Activated CD8-positive, alpha-beta memory T cell treated with anti-CD3 and anti-CD28 coated beads, Interleukin-2, amount 50 U/mL, for 4 hours (primary cell): ENCODE measurements at places on chromosomes 2 and 18.

GRCh38 chr2:201929281-201930026 is 104.2 kb upstream of the FZD7 start:
- no peak for DNase-seq

- DNase-seq: no peak
Observed at GRCh38 chr2:9441556-9441955, 18.1 kb downstream of the CPSF3 start.

DNA sequence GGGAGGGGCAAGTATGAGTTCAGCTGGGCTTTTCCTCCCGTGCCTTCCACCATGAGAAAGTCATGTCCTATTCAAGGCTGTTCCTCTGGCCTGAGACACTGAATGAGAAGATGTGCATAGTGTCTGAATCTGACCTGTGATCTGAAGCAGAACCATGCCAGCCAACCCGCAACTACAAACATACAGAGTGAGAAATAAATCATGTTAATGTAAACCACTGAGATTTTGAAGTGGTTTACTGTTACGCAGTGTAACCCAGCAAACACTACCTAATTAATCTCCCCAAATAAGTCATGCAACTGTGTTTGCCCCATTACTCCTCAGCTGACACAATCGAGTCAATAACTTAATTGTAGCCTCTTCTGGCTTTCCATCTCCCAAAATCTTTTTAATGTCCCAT is 49.2 kb downstream of the METTL4 start:
- DNase-seq: no peak

GRCh38 chr2:160816916-160817499 is 323.4 kb upstream of the RBMS1 start:
- no peak for DNase-seq

GRCh38 chr2:191049728-191050639 is 36.0 kb upstream of the STAT1 start:
- DNase-seq: no peak

DNA sequence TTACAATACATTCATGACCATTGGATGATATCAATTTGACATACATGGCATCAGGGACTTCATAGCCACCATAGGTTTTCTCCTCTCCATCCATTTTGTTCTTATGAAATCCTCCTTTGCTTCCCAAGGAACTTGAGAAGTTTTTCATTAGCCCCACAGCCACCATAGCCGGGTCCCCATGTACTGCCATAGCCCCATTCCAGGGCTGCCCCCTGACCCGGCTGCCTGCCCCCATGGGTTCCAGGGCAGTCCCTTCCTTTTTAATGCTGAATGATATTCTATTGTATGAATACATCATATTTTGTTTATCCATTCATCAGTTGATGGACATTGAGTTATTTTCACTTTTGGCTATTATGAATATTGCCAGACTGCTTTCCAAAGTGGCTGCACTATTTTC is 20.4 kb downstream of the ATP6V1B1 start:
- no peak for DNase-seq

DNA sequence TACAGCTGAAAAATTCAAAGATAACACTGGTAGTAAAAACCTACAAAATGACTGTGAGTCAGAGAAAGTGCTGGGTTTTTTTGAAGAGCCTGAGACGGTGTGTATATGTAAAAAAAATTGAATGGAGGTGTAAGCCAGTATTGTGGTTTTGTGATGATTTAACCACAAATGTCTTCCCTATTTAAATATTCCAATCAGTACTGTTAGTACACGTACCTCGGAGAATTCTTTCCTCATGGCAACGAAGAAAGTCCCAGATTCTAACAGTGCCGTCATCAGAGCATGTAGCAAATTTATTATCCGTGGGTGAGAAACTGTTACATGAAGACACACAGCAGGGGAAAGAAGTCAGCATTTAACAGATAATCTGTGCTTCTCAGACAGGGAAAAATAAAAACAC is 48.1 kb downstream of the WDR33 start:
- no peak for DNase-seq

DNA sequence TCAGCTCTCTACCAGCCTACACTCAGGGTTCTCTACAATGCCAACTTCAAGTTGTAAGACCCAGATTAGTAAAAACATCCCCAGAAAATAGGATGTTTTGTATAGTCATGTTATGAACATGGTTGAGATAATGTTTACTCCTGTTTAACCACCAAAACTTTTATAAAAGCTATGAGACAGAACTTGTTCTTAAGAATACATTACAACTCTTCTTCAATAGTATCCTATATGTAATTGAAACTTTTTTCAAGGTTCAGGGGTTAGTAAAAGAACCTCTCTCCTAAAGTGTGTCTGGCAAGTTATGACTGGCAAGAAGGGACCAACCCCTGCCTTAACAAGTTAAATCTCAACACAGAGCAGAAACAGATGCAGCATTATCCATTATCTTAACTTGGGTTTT is 118.8 kb upstream of the STK17B start:
- no peak for DNase-seq

DNA sequence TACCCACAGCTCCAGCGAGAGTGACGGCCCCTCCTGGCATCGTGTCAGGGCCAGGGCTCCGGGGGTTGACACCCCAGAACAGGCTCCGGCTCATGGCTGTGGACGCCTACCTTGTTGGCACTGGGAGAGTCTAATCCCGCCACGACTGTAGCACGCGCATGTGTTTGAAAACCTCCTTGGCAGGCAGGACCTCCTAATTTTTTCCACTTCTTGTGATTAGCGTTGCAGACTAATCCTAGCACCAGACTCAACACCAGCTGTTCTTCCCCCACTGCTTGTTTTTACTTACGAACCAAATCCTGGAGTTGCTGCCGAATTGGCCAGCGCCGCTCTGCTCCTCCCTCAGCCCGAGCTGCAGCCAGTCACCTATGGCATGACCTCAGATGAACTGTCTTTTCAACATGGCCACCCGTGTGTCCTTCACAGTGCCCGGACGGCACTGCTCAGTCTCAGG is 110.7 kb downstream of the KLHL29 start:
- DNase-seq: no peak

GRCh38 chr2:37669446-37669845 is 2.0 kb downstream of the CDC42EP3 start:
- DNase-seq: no peak

- no peak for DNase-seq
Observed at GRCh38 chr2:147231607-147232006, 613.2 kb upstream of the ACVR2A start.

GRCh38 chr18:64488698-64489097 is 339.8 kb upstream of the LINC00305 start:
- DNase-seq: no peak

DNA sequence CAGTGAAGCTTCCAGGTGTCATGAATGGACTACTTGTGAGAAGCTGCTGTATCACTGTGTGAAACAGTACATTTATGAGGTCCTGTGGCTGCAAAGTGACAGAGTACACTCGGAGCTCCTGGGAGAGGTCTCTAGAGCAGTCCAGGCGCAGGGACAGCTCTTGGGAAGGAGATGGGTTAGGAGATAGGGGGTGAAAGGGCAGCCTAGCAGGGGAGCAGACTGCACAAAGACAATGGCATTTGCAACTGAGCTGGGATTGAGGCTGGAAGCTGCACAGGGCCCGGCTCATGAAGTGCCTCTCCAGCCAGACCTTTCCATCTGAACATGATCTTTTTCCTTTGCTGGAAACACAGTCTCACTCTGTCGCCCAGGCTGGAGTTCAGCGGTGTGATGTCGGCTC is 83.6 kb downstream of the RHOB start:
- DNase-seq: no peak

DNA sequence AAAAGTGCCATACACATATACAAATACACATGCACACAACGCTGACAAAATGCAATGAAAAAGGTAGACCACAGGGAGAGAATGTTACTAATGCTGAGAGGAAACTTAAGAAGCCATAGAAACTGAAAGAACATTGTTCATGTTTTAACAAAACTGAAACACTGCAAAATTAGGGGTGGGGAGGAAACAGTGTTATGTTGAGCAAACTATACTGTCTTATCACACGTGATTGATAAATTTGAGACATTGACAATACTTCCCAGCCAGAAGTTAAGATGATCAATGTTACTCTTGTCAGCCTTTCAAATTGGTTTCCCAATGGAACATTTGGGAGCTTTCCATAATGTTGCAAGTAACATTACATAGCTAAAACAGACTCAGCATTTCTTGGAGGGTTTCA is 165.5 kb downstream of the L3MBTL4 start:
- DNase-seq: no peak
